Stimulated activated CD4-positive, alpha-beta T cell treated with anti-CD3 and anti-CD28 coated beads, TNF-alpha, amount 100 ng/mL, for 24 hours (primary cell): ENCODE measurements at places on chromosomes 16 and 17.

DNA sequence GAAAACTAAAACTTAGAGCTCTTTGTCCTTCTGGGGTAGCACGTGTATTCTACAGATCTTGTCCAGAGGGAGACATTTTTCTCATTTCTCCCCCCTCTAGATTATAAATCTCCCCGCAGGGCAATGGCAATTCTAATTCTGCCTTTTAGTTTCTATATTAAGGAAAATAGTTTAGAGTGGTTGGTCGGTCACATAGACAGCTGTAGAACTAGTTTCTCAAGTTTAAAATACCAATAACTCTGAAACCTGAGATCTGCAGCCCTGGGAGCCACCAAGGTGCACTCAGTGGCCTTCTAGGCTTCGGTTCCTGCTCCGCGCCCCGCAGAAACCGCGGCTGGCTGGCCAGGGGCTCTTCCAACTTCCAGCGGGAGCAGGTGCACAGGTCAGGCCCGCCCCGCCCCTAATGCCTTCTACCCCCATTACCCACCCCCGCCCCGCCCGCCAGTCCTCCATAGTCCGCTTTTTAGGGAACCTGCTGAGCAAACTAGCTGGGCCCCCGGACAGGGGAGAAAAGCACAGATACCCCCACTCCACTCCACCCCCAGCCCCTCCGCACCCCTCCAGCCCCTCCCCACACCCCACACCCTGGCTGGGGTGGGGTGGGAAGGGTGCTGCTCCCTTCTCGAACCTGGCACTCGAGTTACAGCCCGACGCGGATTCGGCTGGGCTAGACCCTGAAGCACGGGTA is 431 bp downstream of the SLFN11 start:
- DNase-seq, result no peak

DNA sequence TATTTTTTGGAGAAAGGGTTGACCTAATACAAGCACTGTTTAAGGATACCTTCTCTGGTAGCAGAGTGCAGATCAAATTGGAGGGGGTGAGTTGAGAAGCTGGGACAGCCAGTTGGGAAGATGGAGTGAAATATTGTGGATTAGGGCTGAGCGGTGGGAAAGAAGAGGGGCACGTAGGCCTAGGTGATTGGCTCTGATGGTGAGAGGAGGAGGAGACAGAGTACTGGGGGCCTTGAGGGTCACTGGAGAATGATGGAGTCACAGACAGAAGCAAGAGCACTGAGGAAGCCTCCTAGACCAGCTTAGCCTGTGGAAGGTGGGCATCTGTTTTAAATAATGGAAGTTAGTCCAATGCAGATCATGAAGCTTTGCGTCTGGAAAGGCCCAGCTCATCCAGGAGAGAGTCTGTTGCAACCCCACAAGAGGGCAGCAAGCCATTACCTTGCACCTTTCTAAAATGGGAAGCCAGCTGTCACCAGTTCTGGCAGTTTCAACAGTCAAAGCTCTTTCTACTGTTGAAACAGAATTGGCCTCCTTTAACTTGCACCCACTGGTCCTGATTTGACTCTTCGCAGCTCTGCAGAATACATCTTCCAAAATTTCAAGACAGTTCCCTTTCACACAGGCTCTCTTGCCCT is 11.8 kb downstream of the SLC9A5 start:
- no peak for DNase-seq

GRCh38 chr16:21163576-21163975 is 5.1 kb downstream of the LDAF1 start:
- DNase-seq, result no peak

GRCh38 chr17:61617330-61617729 is 26.3 kb upstream of the NACA2 start:
- DNase-seq, result no peak

DNA sequence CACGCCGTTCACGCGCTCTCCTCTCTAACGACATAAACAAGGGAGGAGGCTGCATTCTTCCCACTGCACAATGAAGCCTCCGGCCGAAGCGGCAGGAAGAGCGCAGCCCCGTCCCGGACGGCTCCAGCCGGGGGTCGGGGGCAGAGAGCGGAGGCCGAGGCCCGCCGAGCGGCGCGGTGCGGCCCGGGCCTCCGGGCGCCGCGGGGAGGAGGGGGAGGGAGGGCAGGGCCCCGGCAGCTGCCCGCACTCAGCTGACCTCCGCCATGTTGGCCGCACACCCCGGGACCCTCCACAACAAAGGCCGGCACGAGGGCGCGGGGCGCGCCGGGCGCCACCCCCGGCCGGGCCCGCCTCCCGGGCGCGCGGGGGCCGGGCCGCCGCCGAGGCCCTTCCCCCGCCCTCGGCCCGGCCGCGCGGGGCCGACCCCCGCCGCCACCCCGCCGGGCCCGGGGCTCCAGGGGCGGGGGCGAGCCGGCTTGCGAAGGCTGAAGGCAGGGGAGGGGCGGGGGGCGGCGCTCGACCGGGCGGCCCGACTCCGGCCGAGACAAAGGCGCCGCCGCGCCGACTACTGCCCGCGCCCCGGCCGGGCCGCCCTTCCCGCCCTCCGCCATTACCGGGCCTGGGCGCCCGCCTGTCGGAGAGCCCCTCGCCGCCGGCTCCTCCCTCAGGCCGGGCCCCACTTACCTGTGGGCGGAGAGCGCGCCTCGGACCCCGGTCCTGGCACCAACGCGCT is 527 bp downstream of the SIAH1 start:
- no peak for DNase-seq

GRCh38 chr16:72829846-72830775 is 217.8 kb downstream of the ZFHX3 start:
- DNase-seq, result no peak

- DNase-seq, result no peak
Measured at GRCh38 chr17:49914664-49915063, 54.3 kb upstream of the DLX4 start.

DNA sequence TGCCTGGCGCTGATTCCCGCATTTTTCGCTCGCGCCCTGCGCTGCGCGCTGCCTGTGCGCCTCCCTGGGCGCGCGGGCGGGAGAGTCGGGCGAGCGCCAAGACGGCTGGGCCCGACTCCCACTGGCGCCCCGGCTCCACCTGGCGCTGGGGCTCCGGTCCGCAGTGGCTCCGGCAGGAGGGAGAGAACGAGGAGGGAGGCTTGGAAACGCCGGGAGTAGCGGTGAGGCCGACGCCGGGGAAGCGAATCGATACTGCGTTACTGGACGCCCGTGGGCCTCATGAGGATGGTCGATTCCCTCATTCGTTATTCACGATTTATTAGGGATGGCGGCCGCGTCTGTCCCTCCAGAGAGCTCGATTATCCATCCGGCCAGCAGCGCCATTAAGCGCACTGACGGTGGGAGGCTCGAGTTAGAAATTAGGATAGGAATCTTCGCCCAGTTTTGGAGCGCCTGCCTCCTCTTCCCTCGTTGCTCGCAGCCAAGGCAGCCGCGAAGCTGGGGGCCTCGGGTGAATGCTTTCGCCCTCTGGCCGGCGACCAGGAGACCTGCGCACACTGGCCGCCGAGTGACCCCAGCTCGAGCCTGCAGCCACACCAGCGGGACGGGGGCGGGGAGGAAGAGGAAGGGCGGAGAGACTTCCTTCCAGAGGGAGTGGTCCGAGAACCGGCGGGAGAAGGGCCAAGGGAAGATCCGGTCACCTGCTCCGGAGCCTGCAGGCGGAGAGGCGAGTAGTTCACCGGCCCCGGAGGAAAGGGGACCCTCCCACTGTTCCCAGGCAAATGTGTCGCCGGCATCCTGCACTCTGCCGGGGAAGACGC is 1.3 kb upstream of the PCGF2 start:
- no peak for DNase-seq

- no peak for DNase-seq
Measured at GRCh38 chr16:12543700-12544476, 259.8 kb downstream of the CPPED1 start.

- DNase-seq, result no peak
Measured at GRCh38 chr17:38922538-38923297, 2.7 kb upstream of the LASP1NB start.

DNA sequence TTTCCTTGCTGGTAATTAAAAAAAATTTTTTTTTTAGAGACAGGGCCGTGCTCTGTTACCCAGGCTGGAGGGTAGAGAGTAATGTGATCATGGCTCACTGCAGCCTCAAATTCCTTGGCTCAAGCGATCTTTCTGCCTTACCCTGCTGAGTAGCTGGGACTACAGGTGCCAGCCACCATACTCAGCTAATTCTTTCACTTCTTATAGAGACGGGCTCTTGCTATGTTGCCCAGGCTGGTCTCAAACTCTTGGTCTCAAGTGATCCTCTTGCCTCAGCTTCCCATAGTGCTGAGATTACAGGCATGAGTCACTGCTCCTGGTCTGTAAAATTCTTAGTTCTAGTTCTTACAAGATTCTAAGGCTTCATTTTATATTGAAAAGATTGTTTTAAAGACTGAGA is 11.1 kb downstream of the SMIM36 start:
- no peak for DNase-seq

DNA sequence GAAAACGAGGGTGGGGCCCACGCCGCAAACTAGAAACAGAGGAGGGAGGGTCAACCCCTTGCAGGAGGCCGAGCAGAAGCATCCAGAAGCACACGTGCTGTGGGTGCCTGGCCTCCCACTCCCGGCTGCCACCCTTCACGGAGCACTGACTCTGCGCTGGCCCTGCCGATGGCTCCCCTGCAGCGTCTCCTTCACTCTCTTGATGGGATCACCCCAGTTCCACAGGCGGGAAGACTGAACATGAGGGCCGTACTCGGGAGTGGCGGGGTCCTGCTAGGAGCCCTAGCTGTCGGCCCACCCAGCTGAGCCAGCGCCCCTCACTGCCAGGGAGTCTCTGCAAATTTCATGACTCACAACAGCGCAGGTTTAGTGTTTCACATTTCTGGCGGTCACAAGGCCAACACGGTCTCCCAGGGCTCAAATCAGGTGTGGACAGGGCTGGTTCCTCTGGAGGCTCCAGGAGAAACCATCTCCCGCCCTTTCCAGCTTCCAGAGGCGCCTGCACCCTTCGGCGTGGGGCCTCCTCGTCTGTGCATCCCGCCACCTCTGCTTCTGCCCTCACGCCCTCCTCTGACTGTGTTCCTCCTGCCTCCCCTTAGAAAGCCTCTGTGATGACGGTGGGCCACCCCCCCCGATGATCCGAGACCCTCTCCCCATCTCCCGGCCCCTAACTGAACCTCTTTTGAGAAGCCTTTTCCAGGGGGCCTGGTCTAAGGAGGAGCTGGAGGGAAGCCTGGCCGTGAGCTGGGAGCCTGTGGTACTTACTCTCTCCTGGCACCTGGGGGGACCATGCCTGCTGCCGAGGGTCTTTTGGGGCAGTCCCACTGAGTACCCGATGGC is 2.0 kb downstream of the PTX4 start:
- DNase-seq, result no peak

DNA sequence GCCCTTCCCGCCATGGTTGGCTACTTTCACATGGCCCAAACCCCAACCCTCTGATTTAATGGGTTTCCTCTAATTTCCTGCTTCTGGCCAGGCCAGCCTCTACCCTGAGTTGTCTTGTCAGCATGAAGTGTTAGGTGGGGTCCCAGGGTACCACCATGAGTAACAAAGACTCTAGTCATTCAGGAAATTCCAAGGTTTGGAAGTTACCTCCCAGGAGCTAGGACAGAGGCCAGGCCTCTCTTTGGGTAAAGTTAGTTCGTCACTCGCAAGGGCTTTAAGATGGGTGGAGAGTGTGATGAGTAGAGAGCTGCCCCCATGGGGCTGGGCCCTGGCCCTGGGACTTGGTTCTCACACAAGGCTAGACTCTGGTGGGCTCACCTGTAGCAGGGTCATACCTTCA is 54.6 kb downstream of the PLD6 start:
- DNase-seq, result no peak

DNA sequence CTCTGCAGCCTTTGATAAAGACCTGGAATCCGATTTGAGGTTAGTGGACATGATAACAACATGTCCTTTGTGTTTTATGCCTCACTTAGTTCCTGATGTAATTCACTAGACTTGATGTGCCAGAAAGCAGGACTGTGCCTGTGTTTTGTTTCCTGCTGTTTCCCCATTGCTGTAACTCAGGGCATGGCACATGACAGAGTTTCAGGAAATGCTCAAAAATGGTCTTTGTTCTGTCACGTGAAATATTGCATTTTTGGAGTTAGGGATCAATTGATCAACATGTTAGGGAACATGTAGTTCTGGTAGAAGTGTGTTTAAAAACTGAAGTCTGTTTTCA is 32.8 kb downstream of the DHX38 start:
- no peak for DNase-seq

DNA sequence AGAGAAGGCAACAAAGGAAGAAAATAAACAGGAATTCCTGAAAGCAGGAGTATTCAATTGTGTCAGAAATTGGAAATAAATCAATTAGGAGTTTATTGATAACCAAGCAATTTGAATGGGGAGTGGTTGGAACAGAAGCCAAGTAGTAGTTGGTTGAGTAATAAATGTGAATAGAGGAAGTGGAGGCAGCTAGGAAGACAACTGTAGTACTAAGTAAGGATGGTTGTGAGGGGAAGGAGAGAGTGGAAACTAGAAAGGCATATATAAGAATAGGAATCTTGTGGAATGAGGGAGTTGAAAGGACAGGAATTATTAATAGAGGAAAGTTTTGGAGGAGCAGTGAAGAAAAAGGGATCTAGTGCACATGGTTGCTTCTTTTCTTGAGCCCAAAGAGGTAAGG is 34.4 kb downstream of the NFAT5 start:
- no peak for DNase-seq

DNA sequence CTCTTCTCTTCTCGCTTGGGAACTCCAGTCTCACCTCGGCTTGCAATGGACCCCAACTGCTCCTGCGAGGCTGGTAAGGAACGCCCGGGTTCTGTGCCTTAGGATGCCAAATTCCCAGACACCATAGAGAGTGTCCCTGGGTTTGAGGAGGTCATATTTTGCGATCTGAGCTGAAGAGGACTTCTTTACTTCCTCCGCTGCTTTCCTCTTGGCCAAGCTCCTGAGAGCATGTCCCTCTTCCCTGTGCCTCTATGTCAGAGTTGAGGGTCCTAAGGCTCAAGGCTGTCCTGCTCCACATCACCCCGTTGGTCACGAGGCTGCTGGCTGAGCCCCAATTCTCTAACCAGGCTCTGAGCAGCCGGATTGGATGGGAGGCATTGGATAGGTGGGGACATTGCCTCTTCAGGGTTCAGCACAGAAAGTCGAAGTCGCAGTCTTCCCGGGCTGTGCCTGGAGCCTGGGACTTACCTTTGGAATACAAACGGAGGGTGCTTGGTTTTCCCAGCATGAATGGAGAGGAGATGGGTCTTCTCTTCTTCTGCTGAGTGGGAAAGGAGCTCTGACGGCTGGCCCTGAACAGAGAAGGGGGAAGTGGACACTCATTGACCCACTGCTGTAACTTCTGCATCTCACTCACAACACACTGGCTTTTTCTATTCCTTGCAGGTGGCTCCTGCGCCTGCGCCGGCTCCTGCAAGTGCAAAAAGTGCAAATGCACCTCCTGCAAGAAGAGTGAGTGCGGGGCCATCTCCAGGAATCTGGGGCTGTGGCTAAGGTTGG is 416 bp downstream of the MT1H start:
- no peak for DNase-seq

- DNase-seq, result no peak
Measured at GRCh38 chr17:34728771-34729310, 149.5 kb downstream of the TMEM132E start.

DNA sequence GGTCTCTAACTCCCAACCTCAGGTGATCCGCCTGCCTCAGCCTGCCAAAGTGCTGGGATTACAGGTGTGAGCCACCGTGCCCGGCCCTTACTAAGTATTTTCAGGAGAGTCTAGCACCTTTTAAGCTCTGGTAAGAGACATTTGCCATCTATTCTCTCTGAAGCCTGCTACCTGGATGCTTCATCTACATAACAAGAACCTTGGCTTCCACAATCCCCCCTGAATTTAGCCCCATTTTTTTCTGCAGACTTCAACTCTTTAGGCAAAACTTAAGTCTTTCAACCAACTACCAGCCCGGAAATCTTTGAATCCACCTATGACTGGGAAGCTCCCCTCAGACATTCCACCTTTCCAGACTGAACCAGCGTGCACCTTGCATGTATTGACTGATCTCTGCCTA is 14.0 kb upstream of the UBE2I start:
- DNase-seq, result no peak
